ENCODE measurements at places on chromosomes 16 and 17. TPM values are rescaled to one million over a fixed set of nuclear protein-coding genes. Genes with fewer than 3 reads are reported as not detected.

MFAP4 gene
- 2.7 TPM for total RNA-seq

SMIM5 gene
- total RNA-seq: 0.27 TPM

FASN gene
- 62.7 TPM for total RNA-seq

CFAP97D1 gene
- not detected for total RNA-seq

TMEM220 gene
- total RNA-seq: 1.5 TPM

C17orf78 gene
- not detected for total RNA-seq

NPIPB6 gene
- 3.0 TPM for total RNA-seq

CCL5 gene
- total RNA-seq: 0.45 TPM

CDRT15L2 gene
- total RNA-seq: not detected

TUBB3 gene
- 832 TPM for total RNA-seq

HOXB5 gene
- not detected for total RNA-seq

PPP4C gene
- 56.4 TPM for total RNA-seq

Measured in cerebellum (tissue), 4 donors.